ENCODE measurements at places on chromosomes 3 and 15.

- no peak for DNase-seq
These were observed 47.7 kb upstream of the FMN1 start for GRCh38 chr15:33242165-33242564.

DNA sequence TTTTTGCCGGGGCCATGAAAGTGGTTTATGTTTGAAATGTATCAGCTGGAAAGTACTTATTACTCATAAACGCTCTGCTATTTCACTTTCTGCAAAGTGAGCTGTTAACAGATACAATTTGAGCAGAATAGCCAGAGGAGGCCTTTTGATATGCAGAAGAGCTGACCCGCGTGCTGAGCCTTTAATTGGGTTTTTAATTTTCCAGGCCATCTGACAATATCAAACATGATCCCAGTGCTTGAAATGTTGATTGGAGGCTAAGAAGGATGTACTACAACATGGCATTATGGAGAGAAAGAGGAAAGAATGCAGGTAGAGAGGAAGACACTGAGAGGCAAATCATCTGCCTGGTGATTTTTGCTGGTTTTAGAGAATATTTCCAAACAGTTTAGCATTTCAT is 261.3 kb upstream of the MEIS2 start:
- DNase-seq: no peak

DNA sequence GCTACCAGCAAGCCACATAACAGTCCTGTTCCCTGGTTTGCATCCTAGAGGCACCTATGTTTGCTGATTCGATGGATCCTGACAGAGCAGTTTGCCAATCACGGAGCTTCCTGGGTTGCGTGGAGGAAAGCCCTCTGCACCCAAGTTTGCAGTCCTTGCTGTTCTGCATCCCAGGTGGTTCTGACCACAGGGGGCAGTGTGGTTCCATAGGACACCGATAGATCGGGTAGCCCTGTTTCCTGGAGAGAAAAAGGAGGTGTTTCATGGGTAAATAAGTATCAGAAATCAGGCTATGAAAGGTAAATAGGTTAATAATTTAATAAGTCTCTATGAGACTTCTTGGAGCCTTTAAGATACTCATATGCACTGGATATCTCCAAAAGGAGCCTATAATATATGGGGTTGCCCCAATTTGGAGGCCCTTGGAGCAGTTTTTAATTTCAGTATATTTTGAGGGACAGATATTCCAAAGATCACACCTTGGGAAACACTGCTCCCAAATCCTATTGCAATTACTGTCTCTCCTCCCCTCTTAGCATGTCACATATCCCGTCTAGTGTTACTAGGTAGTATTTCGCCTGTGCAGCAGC is 194.6 kb upstream of the TPM1 start:
- no peak for DNase-seq

DNA sequence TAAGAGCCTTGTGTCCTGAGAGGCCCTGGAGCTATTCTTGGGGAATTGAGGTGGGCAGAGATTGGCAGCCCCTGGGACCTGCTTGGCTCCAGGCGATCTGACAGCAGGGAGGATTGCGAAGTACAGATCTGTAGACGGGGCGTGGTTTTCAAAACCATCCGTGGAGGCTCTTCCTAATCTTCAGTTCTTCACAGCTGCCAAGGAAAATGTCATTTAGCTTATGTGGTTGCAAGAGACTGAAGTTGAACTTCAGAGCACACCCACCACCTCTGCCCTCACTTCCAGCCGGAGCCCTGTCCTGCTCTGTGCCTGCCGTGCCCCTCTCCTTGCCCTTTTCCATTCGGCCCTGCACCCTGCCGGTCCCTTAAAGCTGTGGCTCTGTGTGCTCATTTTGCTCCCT is 12.9 kb downstream of the NISCH start:
- DNase-seq: no peak

- DNase-seq: no peak
These were observed 38.1 kb upstream of the NECTIN3 start for GRCh38 chr3:111033470-111034050.

GRCh38 chr3:55064164-55064563 is 136.3 kb upstream of the LRTM1 start:
- no peak for DNase-seq

GRCh38 chr3:186277268-186277909 is 84.6 kb downstream of the DGKG start:
- no peak for DNase-seq
